ENCODE measurements at places on chromosomes 12 and 14.
A peak's percentile ranks its signal among the peaks of the same experiment; 100 is the strongest.

DNA sequence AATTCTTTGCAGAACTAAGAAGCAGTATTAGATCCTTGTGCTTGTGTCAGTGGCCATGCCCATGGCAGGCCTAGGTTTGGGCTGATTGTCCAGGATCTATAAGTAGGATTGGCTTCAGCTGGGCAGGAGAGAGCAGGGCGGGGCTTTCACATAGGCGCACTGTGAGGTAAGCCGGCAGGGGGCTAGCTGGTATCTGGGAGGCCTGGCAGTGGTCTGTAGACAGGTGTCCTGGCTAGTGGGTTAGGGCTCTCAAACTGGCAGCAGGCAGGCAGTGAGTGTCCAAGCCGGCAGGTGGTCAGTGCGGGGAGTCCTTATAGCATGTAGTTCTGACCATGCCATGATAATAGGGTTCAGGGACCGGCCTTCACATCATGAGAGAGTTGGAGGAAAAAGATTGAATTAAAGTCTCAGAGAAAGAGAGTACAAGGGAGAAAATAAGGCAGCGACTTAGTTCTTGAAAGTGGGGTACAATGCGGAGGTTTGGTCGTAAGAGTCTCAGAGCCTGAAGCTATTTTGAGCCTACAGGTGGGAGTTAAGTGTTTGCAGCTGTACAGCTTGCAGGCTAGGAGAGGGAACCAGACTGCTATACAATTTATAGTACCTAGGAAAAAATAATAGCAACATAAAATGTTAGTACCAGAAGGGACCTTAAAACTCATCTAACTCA lies 137.4 kb downstream of the TPH2 start:
- no peak for DNase-seq

- DNase-seq: no peak
These were observed 29.6 kb downstream of the EEA1 start for GRCh38 chr12:92899386-92900001.

DNA sequence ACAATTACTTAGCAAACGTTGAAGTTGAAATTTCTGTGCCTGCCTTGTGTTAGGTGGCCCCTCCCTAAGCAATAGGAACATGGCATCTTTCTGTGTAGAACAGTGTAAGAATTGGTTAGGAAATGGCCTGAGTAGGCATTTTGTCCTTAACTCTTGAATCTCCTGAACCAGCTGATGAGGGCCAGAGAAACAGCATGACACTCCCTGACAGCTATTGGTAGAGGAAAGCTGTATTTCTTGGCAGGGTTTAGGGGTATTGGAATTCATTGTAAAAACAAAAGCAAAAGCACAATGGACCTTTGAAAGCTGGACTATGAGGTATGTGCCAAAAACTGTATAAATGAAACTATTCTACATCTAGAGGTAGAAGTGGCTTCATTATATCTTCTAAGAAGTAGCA lies 40.6 kb upstream of the LRTM2 start:
- no peak for DNase-seq

DNA sequence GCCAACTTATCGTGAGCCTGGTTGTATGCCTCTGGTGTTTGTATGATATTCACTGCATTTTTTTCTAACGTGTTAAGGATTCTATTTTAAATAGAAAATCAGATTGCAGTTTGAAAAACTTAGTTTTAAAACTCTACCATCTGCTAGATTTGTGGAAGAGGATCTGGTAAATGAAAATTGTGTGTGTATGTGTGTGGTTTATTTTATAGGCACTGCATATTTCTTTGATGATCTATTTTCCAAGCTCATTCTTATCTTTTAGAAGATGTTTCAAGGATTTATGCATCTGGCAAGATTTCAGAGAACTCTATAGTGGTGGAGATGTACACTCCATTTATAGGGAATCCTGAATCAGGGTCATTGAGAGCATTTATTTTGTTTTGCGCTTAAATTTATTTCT lies 69.8 kb downstream of the HMGA2 start:
- DNase-seq: no peak

- DNase-seq: no peak
These were observed 41.7 kb downstream of the EMP1 start for GRCh38 chr12:13238204-13238603.

DNA sequence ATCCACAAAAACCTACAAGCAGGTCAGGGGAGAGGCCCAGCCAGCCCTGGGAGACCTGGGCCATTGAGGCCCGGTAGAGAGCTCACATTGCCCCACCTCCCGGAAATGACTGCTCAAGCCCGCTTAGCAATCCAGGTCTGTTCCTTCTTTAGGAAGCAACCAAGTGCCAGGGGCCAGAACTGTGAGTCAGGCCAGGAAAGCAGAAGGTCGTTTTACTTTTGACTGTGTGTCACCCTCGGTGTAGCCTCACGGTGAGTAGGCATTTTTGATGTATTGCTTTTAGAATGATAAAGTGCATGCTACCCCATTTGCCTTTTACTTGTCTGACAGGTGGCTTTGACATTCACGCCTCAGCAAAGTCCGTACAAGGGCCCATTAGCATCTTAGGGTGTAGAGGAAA lies 25.4 kb upstream of the PWP1 start:
- DNase-seq: no peak

DNA sequence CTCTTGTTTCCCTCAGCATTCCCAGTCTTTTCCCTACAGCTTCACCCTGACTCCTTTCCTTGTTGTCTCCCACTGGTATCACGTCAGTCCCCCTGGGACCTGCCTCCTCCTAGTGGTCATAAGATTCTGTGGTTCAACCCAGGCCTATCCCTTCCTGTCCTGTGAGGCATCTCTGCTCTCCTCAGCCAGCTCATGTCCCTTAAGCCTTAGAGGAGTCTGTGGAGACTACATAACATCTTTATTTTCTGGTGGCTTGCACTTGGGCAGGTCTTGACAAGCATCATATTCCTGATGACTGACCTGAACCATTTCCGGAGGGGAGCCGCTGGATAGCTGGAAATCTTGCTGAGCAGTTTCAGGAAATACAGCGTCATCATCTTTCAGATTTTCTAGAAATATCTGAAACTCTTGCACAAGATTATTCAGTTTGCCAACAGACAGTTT lies 688 bp downstream of the C12orf71 start:
- DNase-seq: no peak

- no peak for DNase-seq
These were observed 18.3 kb downstream of the KCTD10 start for GRCh38 chr12:109458771-109459208.

GRCh38 chr12:45974171-45974719 lies 16.1 kb downstream of the SCAF11 start:
- no peak for DNase-seq

DNA sequence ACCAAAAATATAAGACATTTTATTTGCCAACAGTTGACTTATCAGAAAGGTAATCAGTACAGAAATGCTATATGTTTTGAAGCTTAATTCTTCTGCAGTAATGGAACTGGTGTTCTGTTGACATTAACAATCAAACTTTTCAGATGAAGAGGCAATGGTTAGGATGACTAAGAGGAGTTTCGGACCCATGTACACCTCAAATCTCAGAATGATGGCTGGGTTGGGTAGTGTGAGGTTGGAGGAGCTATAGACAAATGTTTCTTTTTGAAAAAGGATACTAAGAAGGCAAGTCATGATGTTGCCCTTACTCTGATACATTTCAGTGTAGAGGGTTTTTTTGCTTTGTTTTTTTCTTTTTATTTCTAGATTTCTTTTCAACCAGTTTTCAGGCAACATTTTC lies 66.9 kb downstream of the KNTC1 start:
- DNase-seq: no peak

DNA sequence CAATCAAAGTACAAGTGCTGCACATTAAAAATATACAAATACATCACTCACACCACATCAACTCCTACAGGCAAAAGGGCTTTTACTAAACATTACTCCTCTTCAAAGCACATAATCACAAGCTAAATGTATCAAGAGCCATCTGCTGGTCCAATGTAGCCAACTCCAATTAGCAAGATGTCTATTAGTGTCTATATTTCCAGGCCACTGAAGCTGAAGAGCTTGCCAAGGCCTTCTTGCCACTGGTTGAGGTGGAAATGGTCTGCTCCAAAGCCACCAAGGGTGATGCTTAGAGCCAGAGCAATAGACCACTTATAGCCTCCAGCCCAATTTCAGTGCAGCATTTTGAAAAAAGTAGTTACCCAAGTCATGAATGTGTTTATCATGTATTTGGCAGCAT lies 54.4 kb downstream of the RASSF9 start:
- no peak for DNase-seq

GRCh38 chr14:101732118-101732517 lies 29.4 kb upstream of the PPP2R5C start:
- DNase-seq: no peak

DNA sequence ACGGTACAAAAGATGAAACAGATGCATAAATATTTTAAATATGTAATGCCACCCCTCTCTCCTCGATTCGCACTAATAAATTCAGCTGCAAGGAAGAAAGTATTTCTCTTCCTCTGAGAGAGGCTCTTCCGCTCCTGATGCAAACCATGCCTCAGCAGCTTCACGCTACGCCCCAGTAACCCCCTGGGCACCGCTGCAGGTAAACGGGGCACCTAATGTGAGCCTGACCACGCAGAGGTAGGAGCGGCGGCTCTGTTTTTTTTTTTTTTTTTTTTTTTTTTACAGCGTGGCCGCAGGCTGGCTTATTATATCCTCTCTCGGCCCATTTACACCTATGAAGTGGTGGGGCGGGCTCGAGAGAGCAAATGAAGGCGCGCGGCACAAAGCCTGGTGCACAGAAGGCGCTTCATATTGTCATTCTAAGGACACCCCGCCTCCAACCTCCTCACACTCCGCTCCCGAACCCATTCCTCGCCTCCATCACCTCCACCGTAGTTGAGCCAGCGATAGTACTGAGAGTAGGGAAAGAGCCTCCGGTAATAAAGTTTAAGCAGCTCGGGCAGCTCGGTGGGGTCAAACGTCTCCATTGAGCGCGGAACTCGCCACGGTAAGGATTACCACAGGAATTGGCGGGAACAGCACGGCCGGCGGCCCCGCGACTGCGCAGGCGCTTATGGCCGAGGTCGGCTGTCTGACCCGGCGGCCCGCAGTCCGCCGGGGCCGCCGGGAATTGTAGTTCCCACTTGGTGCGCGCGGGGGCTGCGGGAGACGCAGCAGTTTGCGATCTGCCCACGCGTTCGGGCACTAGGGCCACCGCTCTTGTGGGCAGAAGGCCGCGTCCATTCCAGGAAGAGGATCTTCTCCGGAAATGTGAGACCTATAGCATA lies at the start of gene PRIM1:
TSS of gene PRIM1 (minus strand) at position 612 of the 887 bp plus-strand sequence. CDS start at position 587, 25 bp downstream.
- DNase-seq: no peak

- no peak for DNase-seq
These were observed 7.1 kb downstream of the NCOR2 start for GRCh38 chr12:124560146-124560890.

GRCh38 chr14:68477461-68478085 lies 315.3 kb downstream of the ZFP36L1 start:
- no peak for DNase-seq

GRCh38 chr14:105442834-105443233 lies 23.2 kb downstream of the MTA1 start:
- no peak for DNase-seq

DNA sequence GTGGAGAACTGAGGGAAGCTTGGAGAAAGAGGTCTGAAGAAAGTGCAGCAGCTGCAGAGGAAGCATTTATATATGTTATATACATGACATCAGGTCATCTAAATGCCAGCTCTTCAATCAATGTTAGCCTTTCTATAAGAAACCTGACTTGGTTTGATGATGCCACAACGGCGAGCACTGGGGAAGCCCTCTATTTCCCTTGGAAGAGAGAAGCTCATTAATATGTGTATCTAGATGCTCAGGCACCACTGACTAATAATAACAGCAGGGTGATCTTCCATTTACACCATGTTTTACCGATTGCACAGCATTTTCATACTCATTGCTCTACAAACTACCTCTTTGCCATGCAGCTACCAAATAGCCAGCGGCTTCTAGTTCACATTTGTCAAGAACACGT lies 811 bp downstream of the ACYP1 start:
- DNase-seq: no peak

DNA sequence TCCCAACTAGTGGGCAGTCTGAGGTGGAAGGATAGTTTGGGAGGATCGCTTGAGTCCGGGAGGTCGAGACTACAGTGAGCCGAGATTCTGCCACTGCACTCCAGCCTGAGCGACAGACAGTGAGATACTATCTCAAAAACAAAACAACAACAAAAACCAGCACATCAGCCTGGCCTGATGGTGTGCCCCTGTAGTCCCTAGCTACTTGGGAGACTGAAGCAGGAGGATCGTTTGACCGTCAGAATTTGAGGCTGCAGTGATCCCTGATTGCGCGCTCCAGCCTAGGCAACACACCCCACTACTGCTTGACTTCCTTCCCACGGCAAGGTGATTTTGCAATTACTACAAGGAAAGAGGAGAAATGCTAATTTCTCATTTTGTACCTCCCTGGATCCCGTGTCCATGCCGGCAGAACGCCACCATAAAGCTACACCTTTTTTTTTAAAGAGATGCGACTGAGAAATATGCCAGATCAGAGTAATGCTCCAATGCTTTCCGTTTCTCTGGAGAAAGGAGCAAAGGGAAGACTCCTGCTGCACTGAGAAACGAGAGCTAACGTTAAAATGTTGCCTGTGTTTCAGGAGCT lies 672 bp upstream of the SCFD1 start:
- DNase-seq: peak; percentile 4

- DNase-seq: no peak
These were observed 83.4 kb downstream of the GTF2A1 start for GRCh38 chr14:81137316-81137715.

- DNase-seq: no peak
These were observed 127.7 kb upstream of the MAX start for GRCh38 chr14:65229748-65230728.

GRCh38 chr14:55913324-55914025 lies 204.7 kb upstream of the PELI2 start:
- DNase-seq: no peak

- no peak for DNase-seq
These were observed 106.2 kb upstream of the CCDC91 start for GRCh38 chr12:28083840-28084678.

DNA sequence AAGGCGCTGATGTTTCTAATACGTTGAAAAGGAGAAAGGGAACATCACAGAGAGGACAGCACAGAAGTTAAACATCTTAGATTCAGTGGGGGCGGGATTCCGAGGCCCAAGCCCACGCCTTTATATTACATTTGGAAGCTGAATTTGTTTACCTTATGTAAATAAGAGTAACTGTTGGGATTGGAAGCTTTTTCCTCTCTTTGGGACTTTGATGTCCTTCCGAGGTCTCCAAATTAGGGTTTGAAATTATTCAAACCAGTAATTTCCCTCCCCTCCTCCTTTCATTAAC lies 6.4 kb downstream of the FOXA1 start:
- DNase-seq: no peak

DNA sequence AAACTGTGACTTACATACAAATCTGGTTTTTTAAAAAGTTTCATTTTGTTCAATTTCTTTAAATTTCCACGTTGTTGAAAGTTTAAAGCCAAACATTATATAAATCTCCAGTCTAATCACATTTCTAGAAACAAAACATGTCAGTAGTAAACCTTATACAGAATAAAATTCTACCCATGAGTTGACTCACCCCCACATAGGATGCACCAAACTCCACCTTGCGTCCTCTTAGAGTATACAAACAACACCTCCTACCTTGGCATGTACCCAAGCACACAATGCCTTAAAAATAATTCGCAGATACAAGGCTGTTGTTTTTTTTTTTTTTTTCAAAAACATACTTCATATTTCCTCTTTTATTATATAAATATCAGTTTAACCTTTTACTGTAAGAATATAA lies 3.3 kb downstream of the FBXL14 start:
- DNase-seq: no peak
